Bronchus fibroblast of lung (primary cell): ENCODE measurements at places on chromosomes 2 and 18. TPM values are rescaled to one million over a fixed set of nuclear protein-coding genes. Genes with fewer than 3 reads are reported as not detected.

REG1B gene
- not detected in 2 replicates for total RNA-seq

FLACC1 gene
- not detected in 2 replicates for total RNA-seq

MAL gene
- total RNA-seq, result not detected in 2 replicates

MYO7B gene
- total RNA-seq, result under 0.01 TPM in 1 of 2 replicates, not detected in the other

CHRNG gene
- total RNA-seq, result not detected in 2 replicates

TNFRSF11A gene
- total RNA-seq, result 0.17 and 0.30 TPM in 2 replicates

LYG1 gene
- 0.45 TPM in 1 of 2 replicates, not detected in the other for total RNA-seq

PCBP1 gene
- total RNA-seq, result 99.7 and 109 TPM in 2 replicates

UGT1A8 gene
- total RNA-seq, result not detected in 2 replicates

SRD5A2 gene
- not detected in 2 replicates for total RNA-seq

KLHL14 gene
- not detected in 2 replicates for total RNA-seq

KCTD1 gene
- total RNA-seq, result 9.6 and 10.3 TPM in 2 replicates

NLRC4 gene
- total RNA-seq, result not detected in 2 replicates

ANKMY1 gene
- 2.7 and 4.3 TPM in 2 replicates for total RNA-seq

CHAC2 gene
- total RNA-seq, result 7.9 and 8.5 TPM in 2 replicates
